ENCODE measurements at places on chromosomes 5 and 9.

- DNase-seq: no peak
Observed at GRCh38 chr9:117096138-117096537, 318.7 kb downstream of the ASTN2 start.

DNA sequence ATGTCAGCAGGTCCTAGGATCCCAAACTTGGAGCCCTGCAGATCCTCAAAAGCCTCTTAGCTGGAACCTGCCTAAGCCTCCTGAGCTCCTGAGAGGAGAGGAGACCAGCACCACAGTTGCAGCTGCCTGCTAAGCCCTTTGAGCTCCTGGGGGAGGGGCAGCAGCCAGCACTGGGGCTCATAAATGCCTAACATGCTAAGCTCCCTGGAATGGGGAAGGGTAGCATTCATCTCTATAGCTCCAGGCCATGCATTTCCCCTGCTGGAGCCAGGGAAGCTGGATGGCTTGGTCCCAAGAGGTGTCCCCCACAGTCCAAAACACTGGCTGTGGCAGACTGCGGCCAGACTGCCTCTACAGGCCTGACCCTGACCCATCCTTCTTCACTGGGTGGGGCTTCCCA lies 182.7 kb downstream of the KCNN2 start:
- no peak for DNase-seq

DNA sequence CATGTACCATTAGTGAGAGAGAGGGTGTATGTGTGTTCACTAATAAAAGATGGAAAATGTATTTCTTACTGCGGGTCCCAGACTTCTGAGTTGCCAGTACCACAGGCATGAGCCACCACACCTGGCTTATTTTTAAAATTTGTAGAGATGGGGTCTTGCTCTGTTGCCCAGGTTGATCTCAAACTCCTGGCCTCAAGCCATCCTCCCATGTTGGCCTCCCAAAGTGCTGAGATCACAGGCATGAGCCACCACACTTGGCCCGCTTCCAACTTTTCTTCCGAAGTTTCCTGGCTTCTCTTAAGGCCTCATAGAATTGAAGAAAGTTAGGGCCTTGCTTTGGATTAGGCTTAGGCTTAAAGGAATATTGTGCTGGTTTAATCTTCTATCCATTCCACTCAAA lies 40.4 kb upstream of the F2RL2 start:
- no peak for DNase-seq

DNA sequence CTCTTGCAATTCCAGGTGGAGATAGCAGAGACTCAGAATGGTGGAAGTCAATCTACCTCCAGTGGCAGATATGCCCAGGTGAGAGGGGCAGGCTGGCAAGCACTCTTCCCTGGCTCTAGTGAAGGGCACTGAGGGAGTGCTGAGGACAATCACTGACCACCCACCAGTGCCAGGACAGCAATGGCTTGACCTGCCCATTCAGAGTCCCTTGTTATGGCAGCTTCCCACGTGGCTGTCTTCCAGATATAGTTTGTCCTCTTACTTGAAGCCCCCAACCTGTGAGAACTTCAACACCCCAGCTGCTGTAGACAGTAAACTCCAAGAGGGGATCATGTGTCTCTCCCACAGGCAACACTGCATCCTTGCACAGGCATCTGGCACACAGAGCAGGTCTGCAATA lies 104.7 kb downstream of the LHFPL2 start:
- no peak for DNase-seq

- DNase-seq: no peak
Observed at GRCh38 chr9:125121146-125121545, 22.2 kb downstream of the SCAI start.

GRCh38 chr9:111531716-111532115 lies 6.7 kb downstream of the ZNF483 start:
- no peak for DNase-seq

DNA sequence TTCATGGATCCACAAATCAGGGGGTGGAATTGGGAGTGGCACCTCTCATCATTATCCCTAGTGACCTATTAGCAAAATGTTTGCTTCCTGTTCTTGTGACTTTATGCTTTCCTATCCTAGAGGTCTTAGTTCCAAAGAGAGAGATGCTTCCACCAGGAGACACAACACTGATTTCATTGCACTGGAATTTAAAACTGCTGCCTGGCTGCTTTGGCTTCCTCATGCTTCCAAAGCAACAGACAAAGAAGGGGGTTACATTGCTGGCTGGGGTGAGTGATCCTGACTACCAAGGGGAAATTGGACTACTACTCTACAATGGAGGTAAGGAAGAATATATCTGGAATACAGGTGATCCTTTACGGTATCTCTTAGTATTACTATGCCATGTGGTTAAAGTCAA lies 69.2 kb upstream of the SH3GL2 start:
- no peak for DNase-seq

GRCh38 chr5:67377631-67378030 lies 181.0 kb upstream of the CD180 start:
- DNase-seq: peak; percentile 9

DNA sequence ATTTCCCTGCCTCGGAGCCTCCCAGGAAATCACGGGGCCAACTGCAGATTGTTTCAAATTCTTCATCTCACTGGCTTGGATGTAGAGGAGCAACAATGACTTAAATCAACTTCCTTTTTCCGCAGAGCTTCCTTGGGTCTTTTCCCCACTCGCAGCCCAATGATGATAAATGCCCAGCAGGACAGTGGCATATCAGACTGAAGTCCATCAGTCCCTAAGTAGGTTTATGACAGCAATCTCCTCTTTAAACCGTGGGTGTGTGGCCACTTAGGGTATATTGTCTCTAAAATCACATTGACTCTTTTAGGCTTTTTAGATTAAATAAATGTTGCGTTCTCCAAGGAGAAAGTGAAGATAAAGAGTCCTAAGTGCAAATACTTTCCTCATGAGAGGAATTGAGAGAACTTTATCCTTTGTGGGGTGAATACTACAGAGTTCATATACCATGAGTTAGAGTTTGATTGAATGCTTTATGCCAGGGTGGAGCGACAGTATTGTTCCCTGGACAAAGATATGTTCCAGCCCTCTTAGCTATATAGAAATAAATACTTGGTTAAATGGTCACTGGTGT lies 59.1 kb downstream of the IQGAP2 start:
- DNase-seq: no peak

DNA sequence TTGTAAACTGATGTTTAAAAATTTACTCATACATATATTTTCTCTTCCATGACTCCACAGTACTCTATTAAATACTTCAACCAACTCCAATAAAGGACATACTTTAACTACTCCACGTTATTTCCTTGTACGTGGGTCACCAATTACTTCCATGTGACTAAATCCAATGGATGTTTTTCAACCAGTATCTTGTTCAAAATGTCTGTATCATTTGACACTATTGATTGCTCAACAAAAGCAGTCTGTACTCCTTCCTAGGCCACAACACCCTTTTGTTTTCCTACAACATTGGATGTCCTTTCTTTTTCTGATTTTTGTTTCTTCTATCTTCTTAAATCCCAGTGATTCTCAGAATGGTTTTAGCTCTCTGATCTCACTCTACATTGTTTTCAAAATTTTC lies 943.7 kb downstream of the EFNA5 start:
- DNase-seq: no peak

DNA sequence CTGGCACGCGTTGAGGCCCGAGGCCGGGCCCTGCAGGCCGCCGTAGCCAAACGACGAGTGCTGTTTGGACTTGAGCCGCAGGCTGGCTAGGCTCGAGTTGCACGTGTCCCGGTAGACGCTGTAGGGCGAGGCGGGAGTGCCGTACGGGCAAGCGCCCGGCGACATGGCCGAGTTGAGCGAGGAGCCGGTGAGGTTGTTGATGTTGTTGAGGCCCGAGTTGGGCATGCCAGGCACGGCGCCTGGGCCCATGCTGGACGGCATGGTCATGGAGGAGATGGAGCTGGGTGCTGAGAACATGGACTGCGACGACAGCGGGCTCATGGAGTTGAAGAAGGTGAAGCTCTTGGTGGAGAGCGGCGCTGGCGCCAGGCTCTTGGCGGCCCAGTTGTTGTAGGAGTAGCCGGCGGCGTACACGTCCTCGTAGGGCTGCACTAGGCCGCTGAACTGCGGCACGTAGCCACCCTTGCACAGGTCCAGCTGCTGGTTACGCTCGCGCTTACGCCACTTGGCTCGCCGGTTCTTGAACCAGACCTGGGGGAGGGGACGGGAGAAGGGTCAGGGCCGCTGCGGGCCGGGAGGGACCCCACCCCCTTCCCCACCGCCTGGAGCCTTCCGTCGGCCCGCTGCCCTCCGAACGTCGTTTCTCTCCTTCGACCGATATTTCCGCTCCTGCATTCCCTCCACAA lies 5.1 kb downstream of the PITX1 start:
- no peak for DNase-seq

DNA sequence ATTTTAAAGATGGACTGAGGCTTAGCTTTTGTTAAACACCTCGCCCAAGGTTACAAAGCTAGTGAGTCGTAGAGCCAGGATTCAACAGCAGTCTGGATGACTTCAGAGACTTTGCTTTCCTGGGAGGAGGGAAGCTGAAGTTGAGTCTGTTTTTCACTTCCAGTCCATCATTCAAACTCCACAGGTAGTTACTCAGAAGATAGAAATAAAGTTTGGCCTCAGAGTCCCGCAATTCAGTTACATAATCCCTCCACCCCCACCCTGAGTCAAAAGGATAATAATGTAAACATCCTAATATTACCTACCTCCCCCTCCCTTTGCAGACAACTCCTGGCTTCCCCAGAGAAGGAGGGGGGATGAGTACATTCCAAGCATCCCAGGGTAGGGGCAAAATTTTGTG lies 8.1 kb downstream of the HBEGF start:
- no peak for DNase-seq

DNA sequence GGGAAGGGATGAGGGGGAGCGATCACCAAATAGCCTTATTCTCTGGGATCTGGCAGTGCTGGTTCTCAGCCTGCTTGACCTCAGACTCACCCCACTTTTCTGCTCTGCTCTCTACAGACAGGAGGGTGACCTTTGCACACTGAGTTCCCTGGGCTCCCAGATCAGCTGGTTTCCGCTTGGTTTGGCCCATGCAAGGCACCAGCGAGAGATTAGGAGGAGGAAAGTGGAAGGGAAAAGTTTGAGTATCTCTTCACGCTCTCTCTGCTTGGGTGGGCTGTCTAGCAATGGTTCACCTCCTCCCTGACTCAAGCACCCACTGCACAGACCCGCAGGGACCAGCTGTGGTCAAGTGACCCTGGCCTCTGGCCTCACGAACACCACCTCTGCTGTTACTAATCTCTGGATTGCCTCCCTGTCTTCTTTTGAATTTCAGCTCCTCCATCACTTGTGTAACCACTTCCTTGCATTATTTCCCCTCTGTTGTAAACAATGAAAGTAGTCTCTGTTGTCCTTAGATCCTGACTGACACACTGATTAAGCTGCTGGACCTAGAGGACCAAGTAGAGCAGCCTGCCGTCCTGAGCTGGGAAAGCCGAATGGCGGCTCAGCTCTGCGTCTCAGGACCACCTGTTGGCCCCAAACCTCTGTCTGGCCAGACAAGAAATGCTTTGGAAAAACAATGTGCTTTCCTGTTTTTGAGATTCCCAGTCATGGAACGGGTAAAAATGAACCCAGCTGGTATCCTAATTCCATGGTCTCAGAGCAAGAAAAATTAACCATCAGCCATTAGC lies 186.6 kb downstream of the CRB2 start:
- DNase-seq: no peak

DNA sequence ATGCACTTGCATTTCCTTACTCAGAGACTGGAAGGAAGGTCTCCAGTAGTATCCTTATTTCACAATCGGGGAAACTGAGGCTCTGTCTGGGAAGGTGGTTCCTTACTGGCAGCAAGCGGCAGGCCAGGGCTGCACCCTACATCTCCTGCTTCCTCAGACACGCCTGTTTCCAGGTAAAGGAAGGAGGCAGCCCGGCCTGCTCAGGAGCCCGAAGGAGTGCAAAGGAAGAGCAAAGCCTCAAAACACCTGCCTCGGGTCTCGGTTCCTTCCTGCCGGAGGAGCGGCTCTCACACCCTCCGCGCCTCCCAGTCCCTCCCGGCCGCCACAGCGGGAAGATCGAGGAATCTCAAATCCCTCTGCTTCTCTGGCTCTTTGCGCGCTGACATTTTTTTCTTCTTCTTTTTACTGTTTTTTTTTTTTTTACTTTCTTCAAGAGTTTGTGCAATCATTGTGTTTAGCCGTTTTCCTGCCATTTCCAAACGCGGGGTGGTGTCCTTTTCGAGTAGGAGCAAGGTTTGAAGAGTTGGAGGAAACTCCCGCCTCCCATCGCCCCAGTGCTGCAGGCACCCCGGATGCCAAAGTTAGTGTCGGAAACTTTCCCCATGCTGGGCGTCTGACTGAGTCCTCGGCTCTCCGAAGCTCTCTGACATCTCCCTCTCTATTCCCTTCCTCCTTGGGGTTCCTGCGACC lies 1.0 kb downstream of the GGTA1 start:
- no peak for DNase-seq

GRCh38 chr9:91818225-91818585 lies 131.8 kb downstream of the ROR2 start:
- no peak for DNase-seq

DNA sequence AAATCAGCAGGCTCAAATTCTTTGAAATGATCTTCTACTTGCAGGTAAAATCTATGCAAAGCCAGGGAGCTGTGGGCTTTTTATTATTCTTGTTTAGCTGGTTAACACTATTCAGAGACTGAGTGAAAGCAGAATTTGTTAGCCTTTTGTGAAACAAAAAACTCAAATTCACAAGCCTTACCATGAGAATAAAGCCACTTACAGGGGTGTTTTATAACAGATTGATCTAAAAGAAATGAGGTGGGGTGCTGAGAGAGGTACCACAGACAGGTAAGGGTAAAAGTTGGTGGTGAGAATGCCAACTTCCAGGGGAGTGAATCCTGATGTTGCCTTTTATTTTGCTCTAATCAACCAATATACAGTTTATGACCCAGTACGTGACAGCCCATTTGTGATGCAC lies 1585.6 kb downstream of the EFNA5 start:
- DNase-seq: no peak

GRCh38 chr5:151270599-151270998 lies 17.6 kb downstream of the GM2A start:
- no peak for DNase-seq

GRCh38 chr9:107108342-107109130 lies 174.5 kb upstream of the RAD23B start:
- DNase-seq: no peak

DNA sequence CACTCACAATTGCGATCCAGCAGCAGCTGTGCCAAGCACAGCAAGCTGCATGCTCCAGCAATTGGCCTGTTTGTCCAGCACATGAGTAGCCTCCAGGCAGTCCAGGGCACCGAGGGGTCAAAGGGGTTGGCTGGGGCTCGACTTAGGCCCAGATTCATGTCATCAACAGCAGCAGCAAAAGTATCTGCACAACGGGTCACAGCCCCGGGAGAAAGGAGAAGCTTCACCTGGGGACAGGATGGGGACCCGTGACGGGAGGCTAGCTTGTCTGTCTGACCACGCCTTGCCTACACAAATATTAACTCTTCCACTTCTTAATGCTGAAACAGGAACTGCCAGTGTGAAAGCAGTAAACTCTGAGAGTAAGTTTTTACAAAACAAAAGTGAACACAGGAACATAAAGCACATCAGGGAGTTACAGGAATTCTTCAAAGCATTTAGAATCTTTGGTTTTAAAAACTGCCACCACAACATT lies 191.2 kb downstream of the PIK3R1 start:
- DNase-seq: no peak

GRCh38 chr5:128053291-128053954 lies 30.1 kb upstream of the SLC12A2 start:
- DNase-seq: no peak
